ENCODE measurements at places on chromosomes 3 and 15.
A peak's percentile ranks its signal among the peaks of the same experiment; 100 is the strongest.

DNA sequence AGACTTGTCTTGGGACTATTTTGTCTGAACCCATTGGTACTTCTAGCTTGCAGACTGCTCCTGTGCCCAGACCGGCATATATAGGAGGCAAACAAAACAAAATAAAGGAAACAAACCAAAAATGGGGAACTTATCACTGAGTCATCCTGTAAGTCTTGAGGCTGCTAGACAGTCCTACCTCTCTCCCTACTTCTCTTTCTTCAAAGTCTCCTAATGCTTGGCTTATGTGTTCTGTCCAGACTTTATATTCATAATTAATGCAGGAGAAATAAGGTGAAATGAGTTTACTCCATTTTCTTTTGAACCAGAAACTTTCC lies 266.2 kb downstream of the ZNF385D start:
- no peak for DNase-seq

DNA sequence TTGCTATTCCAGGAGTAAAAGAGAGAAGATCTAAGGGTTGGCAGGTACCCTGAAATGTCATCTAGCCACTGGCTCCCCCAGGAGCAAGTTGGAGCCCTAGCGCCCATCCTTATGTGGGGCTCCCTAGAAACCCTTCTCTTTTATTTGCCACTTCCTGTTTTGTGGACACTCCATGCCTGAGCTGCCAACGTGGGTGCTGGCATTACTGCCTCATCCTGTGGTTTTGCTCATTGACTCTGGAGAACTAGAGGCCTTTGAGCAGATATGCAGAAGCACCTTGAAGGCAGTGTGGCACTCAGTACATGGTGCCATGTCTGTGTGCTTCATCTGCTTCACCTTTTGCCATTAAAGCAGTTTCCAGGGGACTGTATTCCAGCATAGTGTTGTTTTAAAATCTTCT lies 8.1 kb downstream of the EDEM1 start:
- DNase-seq = no peak

DNA sequence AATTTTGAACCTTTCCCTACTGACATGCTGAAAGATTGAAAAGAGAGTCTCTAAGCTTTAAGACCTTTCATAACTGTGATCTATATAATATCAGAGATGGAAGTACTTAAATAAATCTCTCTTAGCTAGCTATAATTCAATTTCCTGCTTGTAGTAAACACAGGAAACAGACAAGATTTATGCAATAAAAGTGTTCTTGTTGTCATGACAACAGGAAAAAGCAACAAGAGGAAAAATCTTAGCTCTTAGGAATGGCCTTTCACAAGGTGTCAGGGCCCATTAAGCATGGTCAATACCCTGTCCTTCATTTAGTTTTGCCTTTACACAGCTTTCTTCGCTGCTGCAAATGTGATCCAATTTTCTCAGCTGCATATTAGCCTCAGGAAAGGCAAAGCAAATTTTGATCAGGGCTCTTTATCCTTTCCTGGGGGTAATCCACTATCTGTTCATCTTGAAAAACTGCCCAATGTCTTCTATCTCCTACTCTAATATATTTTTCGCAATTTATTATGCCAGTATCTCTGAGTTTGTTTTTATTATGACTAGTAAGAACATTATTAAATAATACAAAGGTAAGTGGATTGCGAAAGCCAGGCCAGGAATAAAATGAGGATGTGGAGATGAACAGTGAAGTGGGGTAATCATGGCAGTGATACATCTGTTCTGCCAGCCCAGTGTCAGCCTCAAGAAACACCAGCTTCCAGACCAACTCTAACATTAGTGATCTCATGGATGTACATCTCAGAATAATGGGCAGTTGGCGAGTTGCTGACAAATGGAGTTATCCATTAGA lies 28.7 kb downstream of the SIDT1 start:
- no peak for DNase-seq

DNA sequence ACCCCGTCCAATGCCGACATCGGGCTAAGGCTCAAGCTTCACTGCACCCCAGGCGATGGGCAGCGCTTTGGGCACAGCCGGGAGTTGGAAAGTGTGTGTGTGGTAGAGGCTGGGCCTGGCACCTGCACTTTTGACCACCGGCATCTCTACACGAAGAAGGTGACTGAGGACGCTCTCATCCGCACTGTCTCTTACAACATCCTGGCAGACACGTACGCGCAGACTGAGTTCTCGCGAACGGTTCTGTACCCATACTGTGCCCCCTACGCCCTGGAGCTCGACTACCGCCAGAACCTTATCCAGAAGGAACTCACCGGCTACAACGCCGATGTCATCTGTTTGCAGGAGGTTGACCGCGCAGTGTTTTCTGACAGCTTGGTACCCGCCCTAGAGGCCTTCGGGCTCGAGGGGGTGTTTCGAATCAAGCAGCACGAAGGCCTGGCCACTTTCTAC lies 1.0 kb downstream of the PDE12 start:
- no peak for DNase-seq

DNA sequence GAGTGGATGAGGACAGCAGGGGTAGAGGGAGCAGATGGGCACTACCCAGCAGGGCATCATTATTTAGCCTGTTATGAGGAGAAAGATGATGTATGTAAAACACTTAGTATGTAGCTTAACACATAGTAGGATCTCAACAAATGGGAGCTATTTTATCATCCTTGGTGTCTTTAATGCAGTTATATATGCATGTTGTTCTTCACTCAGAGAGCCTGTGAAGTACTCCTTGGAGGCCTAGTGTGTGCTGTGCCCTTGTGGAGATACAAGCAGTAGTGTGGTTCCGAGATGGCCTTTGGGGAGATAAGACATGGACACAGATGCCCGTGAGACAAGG lies 124.2 kb downstream of the LIPC start:
- DNase-seq = no peak

GRCh38 chr3:127419182-127419581 lies 131.3 kb upstream of the PRR20G start:
- peak; percentile 73 for DNase-seq

- DNase-seq = no peak
Observed at GRCh38 chr3:184117636-184118035, 17.5 kb upstream of the EIF2B5 start.
